ENCODE measurements at places on chromosomes 12 and 14.

- no peak for DNase-seq
Measured at GRCh38 chr14:105857826-105858675, 331.7 kb downstream of the TMEM121 start.

GRCh38 chr12:122035292-122035691 is 13.6 kb downstream of the BCL7A start:
- DNase-seq, result no peak

DNA sequence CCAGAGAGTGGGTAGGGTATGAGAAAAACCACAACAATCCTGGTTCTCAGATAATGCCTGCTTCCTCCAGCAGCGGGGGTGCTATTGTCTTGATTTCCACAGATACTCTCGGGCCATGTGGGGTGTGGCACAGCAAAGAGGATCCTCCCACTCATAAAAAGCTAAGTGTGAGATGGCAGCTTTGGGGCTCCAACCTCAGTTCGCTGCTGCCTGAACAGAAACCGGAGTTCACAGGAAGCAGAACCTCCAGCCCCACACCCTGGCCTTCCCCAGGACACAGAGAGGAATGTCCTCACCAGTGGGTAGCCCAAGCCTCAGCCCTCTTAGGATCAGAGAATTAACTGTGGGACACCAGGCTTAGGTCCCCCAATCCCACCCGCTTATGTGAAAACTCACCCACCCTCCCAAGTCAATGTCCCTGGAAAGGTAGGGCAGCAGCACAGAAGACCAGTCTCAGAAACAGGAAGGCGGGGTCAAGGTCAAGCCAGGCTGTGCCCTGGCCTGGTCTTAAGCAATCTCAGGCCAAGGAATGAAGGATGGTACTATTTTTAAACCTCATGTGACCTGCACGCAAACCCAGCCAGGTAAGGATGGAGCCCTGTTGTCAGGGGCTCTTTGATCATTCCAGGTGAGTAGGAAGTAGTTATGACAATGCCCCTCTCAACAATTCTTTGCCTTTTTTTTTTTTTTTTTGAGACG is 9.0 kb downstream of the KCTD10 start:
- DNase-seq, result no peak

DNA sequence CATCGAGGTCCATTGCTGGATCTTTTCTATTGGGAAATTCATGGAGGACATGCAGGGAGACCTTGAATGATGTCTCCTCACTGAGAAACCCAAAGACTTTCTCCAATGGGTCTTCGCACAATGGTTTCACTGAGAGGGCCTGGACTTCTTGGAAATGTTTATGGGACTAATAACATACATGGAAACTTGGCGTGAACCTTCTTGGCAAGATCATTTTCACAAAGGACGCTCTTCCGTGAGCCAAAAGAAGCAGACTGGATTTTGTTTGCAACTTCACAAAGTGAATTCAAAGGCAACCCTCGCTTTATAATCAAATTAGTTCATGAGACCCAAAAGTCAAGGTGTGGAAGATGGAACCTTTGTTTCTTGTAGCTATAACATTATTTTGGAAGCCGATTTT is 154.4 kb downstream of the TMEM132C start:
- no peak for DNase-seq

DNA sequence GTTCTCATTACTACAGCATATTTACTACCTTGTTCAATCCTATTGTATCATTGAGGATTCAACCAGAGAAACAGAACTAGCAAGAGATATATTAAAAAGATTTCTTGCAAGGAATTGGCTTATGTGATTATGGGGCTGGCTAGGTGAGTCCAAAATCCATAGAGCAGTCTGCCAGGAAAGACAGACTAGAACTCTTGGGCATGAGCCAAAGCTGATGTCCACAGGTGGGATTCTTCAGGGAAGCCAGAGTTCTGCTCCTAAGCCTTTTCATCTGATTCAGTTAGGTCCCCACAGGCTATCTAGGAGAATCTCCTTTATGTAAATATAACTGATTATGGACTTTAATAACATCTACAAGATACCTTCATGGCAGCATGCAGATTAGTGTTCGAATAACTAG is 26.0 kb downstream of the PELI2 start:
- no peak for DNase-seq
